ENCODE measurements at places on chromosomes 12 and 14.

GRCh38 chr14:95959317-95959716, 79.8 kb upstream of the C14orf132 start:
- DNase-seq: no peak

GRCh38 chr14:68929623-68930307, 49.3 kb downstream of the ACTN1 start:
- DNase-seq: no peak

- DNase-seq: no peak
Measured at GRCh38 chr12:79665212-79665887, 25.4 kb downstream of the PAWR start.

DNA sequence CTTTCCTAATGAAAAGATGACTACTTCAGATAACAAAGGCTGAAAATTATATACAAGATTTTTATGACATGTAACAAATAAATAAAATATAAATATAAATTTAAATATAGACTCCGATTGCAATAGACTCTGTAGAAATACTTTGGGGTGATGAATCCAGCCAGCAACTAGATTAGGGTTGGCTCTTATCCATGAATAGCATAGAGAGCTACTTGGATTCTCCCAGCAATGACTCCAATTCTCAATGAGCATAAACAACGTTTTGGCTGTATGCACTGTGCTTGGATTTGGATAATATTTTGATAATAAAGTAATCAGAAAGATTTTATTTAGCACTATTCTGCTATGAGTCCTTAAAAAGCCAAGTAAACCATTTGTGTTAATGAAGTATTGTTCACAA, 58.0 kb upstream of the LRFN5 start:
- DNase-seq: no peak

DNA sequence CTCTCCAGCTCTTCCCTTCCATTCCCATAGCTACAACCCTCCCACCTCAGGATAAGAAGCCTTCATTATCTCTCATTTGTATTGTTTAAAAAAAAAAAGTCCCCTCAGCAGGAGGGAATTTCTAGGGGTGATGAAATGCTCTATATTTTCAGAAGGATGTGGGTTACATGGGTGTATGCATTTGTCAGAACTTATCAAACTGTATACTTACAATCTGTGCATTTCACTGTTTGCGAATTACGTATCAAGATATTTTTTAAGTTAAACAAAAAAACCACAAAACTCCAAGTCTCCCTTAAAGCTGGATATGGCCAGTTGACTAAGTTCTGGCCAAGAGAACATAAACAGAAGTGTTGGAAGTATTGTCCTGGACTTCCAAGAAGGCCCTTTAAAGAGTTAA, 2.0 kb upstream of the FKBP11 start:
- no peak for DNase-seq

- no peak for DNase-seq
Measured at GRCh38 chr12:6708960-6709394, 8.4 kb upstream of the PIANP start.

- no peak for DNase-seq
Measured at GRCh38 chr12:84183576-84183975, 729.0 kb downstream of the SLC6A15 start.
